KBM-7 (cell line): ENCODE measurements at places on chromosomes 1 and 21.

GRCh38 chr1:158255656-158256055 is 1.4 kb downstream of the CD1A start:
- DNase-seq = no peak

GRCh38 chr21:46635324-46636180 is at the start of gene PRMT2:
Gene PRMT2 (plus strand): TSS chr21:46635674. CDS start chr21:46636952, 1,278 bp downstream.
- peak; percentile 93 for DNase-seq

DNA sequence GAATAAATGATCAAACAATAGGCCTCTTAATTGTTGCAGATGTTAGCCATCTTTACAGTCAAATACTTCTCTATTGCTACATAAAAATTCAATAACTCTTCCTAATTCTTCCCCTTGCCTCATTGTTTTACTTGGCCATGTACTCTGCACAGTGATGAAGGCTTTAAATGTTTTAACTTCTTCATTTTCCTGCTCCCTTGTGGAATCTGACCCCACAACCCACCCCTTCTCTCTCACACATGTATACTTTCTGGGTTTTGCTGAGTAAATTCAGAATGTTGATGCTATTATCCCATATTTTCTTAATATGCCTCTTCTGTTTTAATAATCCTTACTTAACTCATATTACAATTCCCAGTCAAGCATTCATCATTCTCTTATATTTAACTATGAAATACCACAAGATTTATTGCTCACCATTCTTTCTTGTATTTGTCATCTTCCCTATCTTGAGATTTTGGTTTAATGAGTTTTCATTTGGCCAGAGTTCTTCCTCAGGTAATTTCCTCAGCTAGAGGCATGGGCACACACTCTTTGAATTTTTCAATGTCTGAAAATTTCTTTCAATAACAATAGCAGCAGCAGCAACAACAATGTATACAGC is 327.8 kb upstream of the USP24 start:
- no peak for DNase-seq

DNA sequence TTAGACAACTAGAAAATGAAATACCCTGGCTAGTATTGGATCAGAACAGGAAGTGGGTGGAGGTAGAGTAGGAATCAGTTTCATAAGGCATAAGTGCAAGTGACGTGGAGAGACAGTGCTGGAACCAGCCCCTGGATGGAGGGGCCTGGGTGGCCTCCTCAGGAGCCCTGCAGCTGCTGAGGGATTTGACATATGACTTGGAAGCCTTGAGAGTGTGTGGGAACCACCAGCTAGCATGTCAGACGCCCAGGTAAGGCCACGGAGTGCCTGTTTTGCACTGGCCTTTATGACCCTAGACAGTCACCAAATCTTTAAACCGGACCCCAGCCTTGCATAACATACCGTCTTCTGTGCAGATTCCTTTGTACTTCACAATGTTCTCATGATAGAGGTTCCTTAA is 94.4 kb downstream of the RAVER2 start:
- no peak for DNase-seq

DNA sequence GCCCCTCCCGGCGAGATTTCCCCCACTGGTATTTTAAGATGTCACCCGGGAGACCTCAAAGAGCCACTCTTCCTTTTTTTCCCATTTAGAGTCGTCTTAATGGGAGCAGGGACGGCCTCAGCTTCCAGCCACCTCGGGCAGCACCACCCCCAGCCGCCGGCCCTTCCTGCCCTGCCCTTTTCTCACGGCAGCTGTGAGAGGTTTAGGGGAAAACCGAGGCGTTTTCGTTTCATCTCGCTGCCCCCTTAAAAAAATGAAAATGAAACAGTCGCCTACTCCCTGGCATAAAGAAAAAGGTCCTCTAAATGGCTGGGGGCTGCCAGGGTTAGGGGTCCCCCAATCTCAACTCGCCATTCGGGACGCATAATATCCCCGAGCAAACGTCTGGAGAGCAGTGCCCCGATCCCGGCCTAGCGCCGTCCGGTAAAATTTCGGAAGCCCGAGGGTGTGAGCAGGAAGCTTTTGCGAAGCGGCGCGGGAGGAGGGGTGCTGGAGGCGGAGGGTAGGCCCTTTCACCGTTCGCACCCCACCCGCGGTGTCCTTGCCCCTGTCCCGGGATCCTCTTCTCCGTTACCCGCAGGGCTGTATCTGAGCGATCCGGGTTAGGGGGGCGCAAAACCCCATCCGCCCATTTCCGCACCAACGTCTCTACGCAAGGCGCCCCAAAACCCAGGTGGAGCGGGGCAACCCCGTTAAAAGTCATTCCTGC is 1.2 kb downstream of the RUNX3 start:
- DNase-seq = peak; percentile 46

GRCh38 chr1:70840260-70840953 is 207.2 kb downstream of the PTGER3 start:
- DNase-seq = no peak
